ENCODE measurements at places on chromosomes 1 and 21. TPM values are rescaled to one million over a fixed set of nuclear protein-coding genes. Genes with fewer than 3 reads are reported as not detected.

- DNase-seq: peak; percentile 50
These were observed 1.0 kb downstream of the ARID1A start for GRCh38 chr1:26696654-26697430.

GRCh38 chr1:218304281-218305039, 19.4 kb downstream of the RRP15 start:
- DNase-seq: peak; percentile 71

GPX7 gene
- total RNA-seq: 8.1 TPM

DNA sequence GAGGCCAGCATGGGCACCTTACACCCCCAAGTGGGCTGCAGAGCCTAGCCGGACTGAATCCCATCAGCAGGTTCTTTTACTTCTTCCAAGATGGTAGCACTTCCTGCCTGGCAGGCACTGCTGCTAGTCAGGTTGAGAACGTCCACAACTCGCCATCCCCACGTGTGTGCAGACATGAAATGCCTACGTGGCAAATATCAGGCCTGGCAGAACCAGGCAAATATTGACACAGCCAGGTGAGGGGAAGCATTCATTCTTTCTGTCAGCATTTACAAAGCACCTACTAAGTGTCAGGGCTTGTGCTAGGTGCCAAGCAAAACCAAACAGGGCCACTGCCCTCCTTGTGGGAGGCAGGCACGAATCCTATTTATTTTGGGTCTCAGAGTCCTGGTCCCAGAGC, 52.3 kb upstream of the SIM2 start:
- DNase-seq: no peak

DNA sequence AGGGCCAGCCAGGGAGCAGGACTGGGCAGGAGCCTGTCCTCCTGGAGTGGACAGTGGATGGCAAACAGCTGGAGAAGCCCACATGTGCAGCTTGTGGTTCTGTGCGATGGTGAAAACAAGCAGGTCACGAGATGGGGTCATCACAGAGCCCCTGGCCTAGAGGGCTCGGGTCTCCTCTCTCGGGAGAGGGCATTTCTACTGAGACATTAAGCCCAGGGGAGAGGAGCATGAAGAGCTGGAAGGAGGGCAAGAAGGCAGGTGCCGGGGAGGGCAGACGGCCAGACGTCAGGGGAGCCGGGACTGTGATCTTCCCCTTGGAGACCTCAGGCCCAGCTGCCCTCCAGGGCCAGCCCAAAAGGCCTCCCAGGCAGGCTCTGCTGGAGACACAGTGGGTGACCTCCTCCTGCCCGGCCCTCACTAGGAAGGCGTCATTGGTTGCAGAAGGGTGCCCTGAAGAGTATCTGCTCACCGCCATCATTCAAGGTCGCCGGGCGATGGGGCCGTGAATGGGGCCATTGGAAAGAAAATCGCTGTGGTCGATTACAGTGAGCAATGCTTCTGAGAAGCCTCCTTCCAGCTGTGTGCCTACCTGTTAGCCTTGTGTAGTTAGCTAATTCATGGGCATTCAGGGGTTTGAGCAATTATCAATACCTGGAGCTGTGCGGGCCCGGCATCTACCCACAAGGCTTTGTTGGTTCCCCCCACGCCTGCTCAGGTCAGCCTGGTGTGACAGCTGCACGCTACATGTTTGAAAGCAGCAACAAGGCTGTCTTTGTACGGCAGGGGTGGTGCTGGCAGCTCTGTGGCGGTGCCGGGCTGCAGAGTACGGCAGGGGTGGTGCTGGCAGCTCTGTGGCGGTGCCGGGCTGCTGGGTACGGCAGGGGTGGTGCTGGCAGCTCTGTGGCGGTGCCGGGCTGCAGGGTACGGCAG, 72.3 kb upstream of the ACTRT2 start:
- no peak for DNase-seq
